Psoas muscle (tissue), 8 donors: ENCODE measurements at places on chromosomes 5 and 9.
A peak's percentile ranks its signal among the peaks of the same experiment; 100 is the strongest.

- H3K36me3 ChIP-seq: no peaks in the 10 kb centered on the region
- no peak overlapping the region for H3K4me3 ChIP-seq
Measured at GRCh38 chr9:95381221-95381620, 63.7 kb upstream of the FANCC start.

DNA sequence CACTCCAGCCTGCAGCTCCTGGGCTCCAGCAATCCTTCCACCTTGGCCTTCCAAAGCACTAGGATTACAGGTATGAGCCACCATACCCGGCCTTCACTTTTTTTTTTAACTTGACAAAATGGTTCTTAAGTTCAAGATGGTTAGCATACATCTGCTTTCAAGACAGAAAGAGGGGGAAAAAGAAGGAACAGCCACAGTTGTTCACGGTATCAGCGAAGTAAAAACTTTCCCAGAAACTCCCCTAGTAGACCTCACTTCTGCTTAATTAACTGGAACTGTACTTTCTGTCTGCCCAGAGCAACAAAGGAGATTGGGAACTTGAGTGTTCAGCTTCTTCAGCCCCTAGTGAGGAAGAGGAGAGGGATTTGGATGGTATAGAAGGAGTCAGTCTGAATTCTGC, 116.7 kb downstream of the UGCG start:
- peaks cover 11% of the 10 kb centered on the region for H3K4me1 ChIP-seq
- H3K4me3 ChIP-seq: no peak overlapping the region
- H3K27me3 ChIP-seq: no peaks in the 10 kb centered on the region
- peak overlapping the region; percentile 68 for H3K27ac ChIP-seq
- no peaks in the 10 kb centered on the region for H3K36me3 ChIP-seq
- DNase-seq: no peak

DNA sequence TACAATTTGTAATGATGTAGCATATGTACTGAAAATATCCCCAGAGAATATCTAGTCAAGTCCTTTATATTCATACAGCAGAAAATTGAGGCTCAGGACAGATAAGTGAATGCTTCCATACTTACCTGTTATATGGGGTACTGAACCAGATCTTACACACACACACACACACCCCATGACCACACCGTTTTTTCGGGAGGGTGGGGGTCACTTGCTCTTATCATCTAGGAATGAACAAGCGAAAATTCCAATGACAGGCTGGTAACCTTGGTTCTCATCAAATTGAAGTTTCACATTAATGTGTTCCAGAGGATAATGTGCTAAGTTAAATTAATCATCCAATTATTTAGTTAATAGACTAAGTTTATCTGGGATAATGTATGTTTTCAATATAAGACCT, 48.8 kb downstream of the ARL15 start:
- H3K27me3 ChIP-seq: no peaks in the 10 kb centered on the region
- no peak overlapping the region for H3K27ac ChIP-seq
- H3K36me3 ChIP-seq: no peaks in the 10 kb centered on the region
- DNase-seq: no peak
- no peaks in the 10 kb centered on the region for H3K4me1 ChIP-seq

- no peaks in the 10 kb centered on the region for H3K36me3 ChIP-seq
- no peaks in the 10 kb centered on the region for H3K4me1 ChIP-seq
- H3K27me3 ChIP-seq: no peaks in the 10 kb centered on the region
- DNase-seq: no peak
- H3K27ac ChIP-seq: no peak overlapping the region
- no peak overlapping the region for H3K4me3 ChIP-seq
Measured at GRCh38 chr5:128225245-128226030, 141.9 kb downstream of the SLC12A2 start.

GRCh38 chr5:95272316-95272929, 12.5 kb downstream of the MCTP1 start:
- H3K36me3 ChIP-seq: no peaks in the 10 kb centered on the region
- no peaks in the 10 kb centered on the region for H3K4me1 ChIP-seq

DNA sequence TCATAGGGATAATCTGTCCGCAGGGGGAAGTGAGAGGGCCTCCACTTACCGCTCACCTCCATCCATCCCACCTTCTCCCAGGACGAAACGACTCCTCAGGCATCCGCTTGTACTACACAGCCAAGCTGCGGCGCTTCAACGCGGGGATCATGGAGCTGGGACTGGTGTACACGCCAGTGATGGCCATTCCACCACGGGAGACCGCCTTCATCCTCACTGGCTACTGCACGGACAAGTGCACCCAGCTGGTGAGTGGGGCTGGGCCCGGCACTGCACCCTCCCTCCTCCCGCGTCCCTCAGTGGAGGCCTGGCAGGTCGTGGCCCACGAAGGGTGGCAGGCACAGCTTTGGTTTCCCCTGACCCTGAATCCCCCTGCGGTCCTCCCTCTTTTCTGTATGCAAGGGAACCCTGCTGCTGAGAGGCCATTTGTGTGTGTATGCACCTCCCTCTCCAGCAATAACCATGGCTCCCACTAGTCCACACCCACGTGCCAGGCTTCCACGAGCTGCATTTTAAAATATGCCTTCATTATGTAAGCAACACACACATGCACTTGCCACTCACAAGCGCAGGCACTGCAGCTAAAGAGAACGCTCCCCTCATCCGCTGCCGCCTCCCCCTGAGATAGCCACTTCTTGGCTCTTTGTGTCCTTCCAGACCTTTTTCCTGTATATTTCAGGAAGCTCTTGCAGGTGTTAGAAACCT, 11.8 kb downstream of the DBH start:
- H3K27me3 ChIP-seq: peaks cover 45% of the 10 kb centered on the region
- H3K4me1 ChIP-seq: no peaks in the 10 kb centered on the region
- no peak for DNase-seq
- H3K4me3 ChIP-seq: no peak overlapping the region
- H3K27ac ChIP-seq: no peak overlapping the region

GRCh38 chr5:8355981-8356380, 487.0 kb downstream of the MTRR start:
- no peak for DNase-seq
- H3K4me1 ChIP-seq: no peaks in the 10 kb centered on the region
- no peak overlapping the region for H3K27ac ChIP-seq
- no peaks in the 10 kb centered on the region for H3K36me3 ChIP-seq

- no peaks in the 10 kb centered on the region for H3K36me3 ChIP-seq
- peaks cover 7% of the 10 kb centered on the region for H3K4me1 ChIP-seq
- DNase-seq: no peak
- no peak overlapping the region for H3K4me3 ChIP-seq
- H3K27me3 ChIP-seq: no peaks in the 10 kb centered on the region
Measured at GRCh38 chr9:19180991-19181390, 49.5 kb upstream of the DENND4C start.

GRCh38 chr9:135659252-135659651, 3.9 kb upstream of the LCN9 start:
- H3K4me1 ChIP-seq: no peaks in the 10 kb centered on the region
- H3K4me3 ChIP-seq: no peak overlapping the region
- H3K36me3 ChIP-seq: no peaks in the 10 kb centered on the region
- H3K27me3 ChIP-seq: peaks cover 32% of the 10 kb centered on the region
- no peak overlapping the region for H3K27ac ChIP-seq

DNA sequence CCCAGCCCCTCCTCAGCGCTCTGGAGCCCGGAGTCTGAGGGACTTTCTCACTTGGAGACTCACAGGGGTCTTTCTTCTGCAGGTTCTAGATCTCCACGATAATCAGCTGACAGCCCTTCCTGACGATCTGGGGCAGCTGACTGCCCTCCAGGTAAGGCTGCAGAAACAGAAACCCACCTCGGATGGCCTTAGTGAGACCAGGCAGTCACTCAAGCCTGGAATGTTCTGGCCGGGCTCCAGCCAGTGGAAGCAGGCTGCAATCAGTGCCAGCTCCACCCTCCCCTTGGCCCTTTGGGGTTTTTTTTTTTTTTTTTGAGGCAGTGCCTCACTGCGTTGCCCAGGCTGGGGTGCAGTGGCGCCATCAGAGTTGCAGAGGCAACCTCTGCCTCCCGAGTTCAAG, 7.6 kb downstream of the LRSAM1 start:
- H3K36me3 ChIP-seq: peaks cover 7% of the 10 kb centered on the region
- DNase-seq: peak; percentile 27
- no peak overlapping the region for H3K4me3 ChIP-seq

DNA sequence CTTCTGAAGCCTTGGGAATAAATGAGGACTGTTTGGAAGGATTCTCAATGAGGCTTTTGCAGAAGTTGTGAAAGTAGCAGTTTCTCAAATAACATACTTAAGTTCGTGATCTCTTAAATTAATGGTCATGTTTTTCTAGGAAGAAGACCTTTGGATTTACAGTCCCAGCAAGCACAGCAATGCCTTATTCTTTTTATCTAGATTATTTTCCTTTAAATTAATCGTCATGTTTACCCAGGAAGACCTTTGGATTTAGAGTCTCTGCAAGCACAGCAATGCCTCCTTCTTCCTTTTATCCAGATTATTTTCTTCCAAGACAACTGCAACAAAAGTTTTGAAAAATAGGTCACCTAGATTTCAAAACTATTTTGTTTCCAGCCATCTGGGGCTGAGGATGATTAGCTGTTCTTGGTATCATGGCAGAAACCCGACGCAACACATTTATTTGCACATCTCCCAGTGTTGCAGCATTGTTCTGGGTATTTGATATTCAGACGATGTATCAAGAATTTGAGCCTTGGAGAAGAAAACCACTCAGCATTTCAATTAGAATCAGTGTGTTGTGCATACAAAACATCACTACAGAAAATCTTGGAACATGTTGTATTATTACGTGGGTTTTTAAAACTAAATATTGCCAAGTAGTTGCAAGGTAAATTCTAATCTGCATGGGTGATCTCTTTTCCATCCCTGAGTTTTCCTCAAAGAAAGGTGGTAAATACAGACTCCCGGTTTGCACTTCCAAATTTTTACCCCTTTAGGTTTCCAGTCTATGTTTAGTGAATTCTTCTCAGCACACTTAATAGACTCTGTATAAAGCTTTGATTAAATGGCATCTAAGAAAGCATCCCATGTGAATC, 50.9 kb downstream of the JAKMIP2 start:
- no peaks in the 10 kb centered on the region for H3K4me1 ChIP-seq
- no peaks in the 10 kb centered on the region for H3K36me3 ChIP-seq
- H3K4me3 ChIP-seq: no peak overlapping the region
- DNase-seq: no peak
- no peak overlapping the region for H3K27ac ChIP-seq
- no peaks in the 10 kb centered on the region for H3K27me3 ChIP-seq

GRCh38 chr9:17135295-17136160, 688 bp downstream of the CNTLN start:
- H3K4me1 ChIP-seq: peaks cover 9% of the 10 kb centered on the region
- DNase-seq: peak; percentile 42
- H3K27ac ChIP-seq: peak overlapping the region; percentile 79
- H3K36me3 ChIP-seq: no peaks in the 10 kb centered on the region
- peak overlapping the region; percentile 91 for H3K4me3 ChIP-seq
- no peaks in the 10 kb centered on the region for H3K27me3 ChIP-seq

DNA sequence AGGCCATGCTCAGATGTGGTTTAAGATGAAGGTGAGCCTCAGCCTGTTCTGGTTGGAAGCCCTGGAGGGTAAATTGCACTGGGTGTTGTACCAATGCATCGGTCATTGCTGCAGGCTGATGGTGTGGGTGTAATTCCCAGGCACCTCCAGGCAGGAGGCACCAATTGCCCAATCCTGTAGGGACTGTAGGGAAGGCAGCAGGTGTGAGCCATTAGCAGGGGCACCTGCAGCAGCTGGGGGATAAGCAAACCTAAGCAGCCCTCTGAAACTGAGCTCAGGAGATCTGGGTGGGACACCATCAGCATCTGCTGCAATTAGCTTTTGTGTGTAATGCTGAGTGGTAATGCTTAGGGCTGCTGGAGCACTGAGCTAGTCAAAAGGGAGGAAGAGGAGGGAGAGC, 190.1 kb upstream of the TBC1D2 start:
- H3K4me1 ChIP-seq: no peaks in the 10 kb centered on the region
- no peak overlapping the region for H3K27ac ChIP-seq
- no peaks in the 10 kb centered on the region for H3K27me3 ChIP-seq
- H3K36me3 ChIP-seq: no peaks in the 10 kb centered on the region
- no peak for DNase-seq

DNA sequence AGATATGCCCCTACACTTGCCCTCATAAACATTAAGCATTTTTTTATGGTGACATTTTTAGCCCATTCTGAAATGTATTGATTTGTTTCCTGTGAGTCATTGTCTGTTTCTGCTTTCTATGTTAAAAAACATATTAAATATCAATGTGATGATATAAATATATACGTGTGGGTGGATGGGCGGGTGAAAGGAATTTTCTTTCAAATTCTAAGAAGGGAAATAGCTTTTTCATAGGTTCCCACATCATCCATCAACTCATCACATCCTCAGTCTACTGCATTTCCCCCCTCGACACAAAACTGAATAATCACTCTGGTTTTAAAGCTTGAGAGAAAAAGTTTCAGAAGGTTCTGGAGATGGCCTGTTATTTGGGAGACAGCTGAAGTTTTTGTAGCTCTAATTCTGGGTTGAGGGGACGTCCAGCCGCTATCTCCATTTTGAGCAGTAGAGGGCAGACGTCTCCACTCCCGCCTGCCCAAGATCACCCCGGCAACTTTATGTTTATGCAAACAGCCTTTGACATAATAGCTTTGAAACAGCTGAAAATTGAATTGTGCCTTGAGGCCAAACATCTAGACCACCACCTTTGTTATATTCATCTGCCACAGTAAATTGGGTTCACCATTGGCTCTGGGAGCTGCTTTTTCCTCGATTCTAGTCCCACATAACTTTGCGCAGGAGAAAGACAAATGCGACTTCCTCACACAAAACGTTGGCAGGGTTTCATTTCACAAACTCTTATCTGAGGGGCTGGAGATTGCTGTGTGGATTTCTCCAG, 216.2 kb upstream of the CLINT1 start:
- no peaks in the 10 kb centered on the region for H3K27me3 ChIP-seq
- H3K36me3 ChIP-seq: no peaks in the 10 kb centered on the region
- no peaks in the 10 kb centered on the region for H3K4me1 ChIP-seq
- peak; percentile 66 for DNase-seq

DNA sequence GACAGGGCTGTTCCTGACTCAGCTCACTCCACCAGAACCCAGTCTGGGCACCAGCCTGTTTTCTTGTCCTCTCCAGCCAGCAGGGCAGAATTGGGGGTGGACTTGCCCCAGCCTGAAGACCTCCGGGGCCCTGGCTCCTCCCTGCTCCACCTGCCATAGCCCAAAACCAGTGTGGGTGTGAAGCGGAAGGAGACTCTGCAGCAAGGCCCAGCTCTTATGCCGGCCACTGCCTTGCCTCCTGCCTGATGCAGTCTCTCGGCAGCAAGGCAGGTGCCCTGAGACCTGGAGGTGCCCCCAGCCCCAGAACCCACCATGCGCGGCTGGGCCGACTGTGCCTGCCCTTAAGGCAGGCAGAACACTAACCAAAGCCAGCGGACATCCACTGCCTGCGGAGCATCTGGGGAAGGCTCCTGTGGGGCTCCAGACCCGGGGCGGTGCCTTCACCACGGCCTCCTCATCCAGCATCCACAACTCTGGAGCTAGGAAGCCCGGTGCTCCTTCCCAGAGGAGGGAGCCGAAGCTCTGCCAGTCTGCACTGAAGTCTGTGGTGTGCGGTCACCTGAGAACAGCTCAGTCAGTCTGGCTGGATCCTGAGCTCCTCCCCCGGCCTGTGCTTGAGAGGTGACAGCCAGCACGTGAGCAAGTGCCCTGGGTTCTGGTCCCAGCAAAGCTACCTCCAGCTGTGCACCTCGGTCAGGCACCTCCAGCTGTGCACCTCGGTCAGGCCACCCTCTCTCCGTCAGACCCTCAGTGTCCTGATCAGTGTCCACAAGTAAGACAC, 116.7 kb downstream of the ADAMTS2 start:
- no peaks in the 10 kb centered on the region for H3K4me1 ChIP-seq
- H3K27ac ChIP-seq: no peak overlapping the region
